ENCODE measurements at places on chromosomes 2 and 18.
A peak's percentile ranks its signal among the peaks of the same experiment; 100 is the strongest.

DNA sequence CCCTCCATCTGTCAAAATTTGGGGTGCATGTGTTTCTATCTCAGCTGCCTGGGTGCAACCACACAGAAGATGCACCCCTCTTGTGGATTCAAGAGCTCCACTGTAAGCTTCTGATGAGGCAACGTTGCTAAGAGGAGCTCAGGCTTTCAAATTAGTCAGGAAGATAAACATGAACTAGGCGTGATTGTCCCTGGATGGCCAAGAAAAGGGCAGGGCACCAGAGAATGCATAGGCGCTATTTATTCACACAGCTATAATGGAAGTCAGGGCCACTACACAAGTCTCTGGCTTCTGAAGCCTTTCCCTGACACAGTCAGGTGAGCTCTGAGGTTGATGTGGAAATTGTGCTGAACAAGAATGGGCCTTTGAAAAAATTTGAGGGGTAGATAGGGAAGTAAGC is 1466.0 kb upstream of the CELF4 start:
- no peak for DNase-seq

DNA sequence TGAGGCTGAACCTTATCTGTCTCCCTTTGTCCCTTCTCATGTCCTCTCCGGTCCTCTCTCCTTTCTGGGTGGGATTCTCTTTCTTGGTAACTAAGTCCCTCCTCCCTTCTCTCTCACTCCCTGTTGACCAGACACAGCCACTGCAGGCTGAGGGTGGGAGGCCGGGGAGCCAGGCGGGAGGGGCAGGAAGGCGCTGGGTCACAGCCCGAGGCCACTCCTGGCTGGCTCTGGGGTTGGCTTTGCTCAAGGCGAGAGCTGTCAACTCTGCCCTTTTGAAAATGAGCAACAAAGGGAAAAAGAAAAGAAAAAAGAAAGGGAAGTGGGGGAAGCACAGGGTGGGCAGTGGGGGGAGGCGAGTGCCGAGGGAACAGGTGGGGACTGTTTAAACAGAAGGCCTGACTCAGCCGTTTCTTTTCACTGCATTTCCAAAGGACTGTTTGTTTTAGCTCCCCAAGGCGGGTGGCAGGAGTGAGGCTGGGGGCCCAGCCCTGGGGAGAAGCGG is 70.5 kb upstream of the IGFBP5 start:
- DNase-seq = peak; percentile 86

GRCh38 chr2:16174693-16175045 is 234.3 kb downstream of the MYCN start:
- DNase-seq = no peak

DNA sequence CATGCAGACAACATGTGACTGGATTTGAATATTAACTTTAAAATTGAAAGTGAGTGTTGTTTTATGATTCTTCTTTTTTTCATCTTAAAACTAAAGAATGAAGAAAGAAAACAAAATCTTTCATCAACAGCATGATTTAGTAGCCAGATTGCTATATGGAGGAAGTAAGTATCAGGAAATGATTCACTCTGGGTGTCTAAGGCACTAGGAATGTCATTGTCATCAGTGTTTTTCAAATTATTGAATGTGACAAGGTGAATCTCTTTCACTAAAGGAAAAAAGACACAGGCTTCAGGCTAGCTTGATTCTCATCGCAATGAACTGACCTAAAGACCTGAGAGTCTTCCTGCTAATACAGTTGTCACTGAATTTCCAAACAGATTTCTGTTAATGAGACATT is 430.1 kb downstream of the FBXO15 start:
- DNase-seq = no peak

DNA sequence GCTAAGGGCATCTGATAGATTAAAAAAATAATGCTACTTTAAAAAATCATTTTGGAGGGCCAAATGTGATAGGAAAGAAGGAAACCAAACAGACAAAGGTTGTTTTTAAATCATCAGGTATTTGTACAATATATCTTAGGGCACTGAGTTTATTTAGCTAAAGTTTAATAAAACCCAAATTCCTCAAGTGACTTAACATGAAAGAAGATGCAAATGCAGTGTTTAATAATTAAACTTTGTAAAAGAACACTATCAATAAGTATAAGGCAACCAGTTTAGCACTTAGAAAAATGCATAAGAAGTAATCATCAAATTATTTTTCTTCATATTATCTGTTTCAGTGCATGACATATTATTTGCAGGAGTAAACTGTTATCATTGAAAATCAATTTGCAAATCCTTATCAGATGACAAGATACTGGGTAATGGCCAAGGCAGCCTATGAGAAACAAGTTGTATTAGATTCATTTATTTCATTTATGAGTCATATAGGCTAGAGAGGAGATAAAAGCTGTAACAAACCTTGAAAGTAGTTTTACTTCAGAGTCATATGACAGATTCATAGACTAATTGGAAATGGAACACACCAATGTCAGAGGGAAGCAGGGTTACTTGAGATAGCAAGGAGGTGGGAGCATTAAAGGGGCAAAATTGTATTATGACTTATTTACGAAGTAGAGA is 165.5 kb downstream of the GCA start:
- no peak for DNase-seq

- no peak for DNase-seq
Observed at GRCh38 chr2:121051311-121051710, 233.7 kb downstream of the TFCP2L1 start.

DNA sequence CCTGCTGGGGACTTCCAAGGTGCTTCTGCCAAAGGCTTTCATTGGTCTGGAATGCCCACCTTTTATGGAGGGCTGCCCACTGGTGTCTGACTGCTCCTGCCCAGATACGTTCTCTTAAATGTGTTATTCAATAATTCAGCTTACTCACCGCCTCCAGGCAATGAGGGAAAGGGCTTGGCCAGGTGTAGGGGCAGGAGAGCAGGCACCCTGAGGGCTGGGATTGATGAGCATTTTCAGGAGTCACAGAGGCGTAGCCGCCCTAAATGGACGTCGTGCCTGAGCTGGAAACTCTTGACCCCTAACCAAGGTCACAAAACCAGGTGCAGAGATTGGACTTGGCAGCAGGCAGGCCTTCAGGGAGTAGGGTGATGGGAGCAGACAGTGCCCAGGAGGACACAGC is 26.8 kb downstream of the MAL start:
- peak; percentile 46 for DNase-seq

GRCh38 chr2:127694986-127695385 is 6.3 kb upstream of the SFT2D3 start:
- no peak for DNase-seq

- DNase-seq = no peak
Observed at GRCh38 chr18:51012441-51012840, 17.6 kb upstream of the SMAD4 start.

DNA sequence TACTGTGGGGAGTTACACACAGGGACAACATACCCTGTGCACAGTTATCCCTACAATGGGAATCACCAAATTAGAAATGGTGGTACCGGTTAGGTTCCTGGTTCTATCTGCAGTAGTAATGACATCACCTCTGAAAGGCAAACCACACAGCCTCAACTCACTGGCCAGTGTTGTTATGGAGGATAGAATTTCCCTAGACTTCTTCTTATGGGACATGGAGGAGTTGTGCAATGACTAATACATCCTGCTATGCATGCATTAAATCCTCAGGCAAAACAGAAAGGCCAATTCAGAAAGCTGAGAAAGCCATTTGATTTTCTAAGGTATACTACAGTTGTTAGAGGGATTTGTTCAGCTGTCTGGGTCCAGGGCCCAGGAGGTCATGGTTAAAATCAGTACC is 439.3 kb downstream of the TMX3 start:
- DNase-seq = no peak

DNA sequence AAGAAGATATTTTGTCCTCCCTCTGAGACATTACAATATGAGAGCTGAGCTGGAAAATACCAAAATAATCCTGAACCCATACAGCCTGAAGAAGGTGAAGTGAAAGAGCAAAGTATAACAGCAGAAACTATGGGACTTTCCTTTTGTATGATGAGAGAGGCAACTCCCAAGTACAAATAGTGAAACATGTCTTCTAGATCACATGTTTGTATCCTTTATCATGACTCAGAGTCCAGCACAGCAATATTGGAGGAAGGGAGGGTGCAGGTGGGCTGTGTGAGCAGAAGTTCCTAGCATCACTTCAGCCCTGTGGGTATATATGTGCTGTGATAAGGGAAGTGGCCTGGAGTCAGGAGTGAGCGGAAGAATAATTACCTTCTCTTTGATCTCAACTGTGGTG is 265.6 kb upstream of the NRXN1 start:
- DNase-seq = no peak

DNA sequence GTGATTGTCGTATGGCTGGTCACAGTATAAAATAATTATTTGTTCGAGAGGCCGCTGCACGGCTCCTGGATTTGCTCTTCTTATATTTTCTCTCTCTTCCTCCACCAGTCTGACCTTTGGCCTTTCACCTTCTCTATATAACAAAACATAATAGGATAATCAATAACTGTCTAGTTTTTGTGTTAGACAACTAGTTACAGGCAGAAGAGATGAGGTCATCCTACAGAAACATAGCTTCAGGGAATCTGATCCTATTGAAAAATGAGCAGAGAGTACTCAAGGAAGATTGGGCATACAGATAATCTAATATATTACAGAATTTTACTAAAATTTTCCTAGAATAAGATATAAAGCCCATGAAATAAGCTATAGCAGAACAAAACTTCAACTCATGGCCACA is 731.3 kb upstream of the SLC39A10 start:
- no peak for DNase-seq

DNA sequence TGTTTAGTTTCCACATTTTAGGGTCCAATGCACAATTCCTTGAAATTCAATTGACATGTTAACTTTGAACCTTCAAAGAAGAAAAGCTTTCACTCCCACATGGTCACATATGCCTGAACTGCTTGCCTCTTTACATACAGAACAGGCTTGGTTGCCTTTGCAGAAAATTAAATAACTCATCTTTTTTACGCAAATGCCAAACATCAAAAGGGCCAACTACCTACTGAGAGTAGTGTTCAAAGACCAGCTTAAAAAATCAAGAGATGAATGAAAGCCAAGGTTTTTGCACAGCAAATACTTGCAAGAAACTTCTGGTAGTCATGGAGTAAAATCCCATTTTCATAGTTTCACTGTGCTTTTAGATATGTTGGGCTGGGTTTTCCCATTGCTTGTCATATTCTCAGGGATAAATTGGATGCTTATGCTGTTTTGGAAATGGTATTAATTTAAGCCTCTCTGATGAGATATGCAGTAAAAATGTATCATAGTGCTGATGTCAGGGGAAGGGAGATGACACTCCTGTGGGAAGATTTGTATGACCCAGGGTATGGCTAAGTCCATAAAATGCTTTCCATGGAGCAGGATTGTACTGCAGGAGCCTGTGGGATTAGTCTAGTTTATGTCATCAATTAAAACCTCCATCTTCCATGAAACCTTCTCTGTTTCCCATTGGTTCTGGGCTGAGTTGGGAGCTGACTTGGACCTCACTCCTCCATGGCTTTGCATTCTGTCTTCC is 60.6 kb upstream of the DARS1 start:
- DNase-seq = no peak

GRCh38 chr2:8827729-8828128 is 9.7 kb downstream of the KIDINS220 start:
- DNase-seq = no peak

DNA sequence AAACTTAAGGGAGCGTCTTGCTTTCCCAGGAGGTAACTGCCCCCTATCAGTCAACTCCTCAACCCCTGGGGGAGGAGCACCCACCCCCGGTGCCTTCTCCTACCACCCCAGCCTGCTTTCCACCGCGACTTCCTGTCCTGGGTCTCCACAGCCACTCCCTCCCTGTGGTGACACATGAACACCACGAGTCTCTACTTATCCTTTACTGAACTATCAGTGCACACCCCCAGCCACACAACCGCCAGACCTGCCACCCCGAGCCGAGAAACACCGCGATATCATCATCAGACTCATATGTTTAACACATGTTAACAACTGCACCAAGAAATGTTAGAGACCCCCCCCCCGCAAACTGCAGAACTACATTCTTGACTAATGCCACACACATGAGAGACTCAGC is 43.3 kb downstream of the LONRF2 start:
- no peak for DNase-seq

DNA sequence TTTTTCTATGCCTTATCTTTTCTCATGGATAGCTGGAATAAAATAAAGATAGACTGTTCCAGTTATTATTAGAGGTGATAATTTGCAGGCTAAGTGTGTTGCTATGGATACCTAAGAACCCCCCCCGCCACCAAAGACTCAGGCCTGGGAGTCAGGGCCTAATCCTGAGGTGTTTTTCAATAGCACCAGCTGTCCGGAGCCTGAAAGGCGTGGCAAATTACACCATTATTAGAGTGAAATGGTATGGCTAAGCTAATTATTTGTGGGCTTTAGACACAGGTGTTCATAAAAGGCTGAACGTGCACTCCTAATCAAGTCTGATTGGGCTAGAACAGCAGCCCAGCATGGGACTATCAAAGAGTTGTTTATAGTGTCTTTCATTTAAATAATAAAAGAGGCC is 293.2 kb upstream of the DCC start:
- DNase-seq = no peak

DNA sequence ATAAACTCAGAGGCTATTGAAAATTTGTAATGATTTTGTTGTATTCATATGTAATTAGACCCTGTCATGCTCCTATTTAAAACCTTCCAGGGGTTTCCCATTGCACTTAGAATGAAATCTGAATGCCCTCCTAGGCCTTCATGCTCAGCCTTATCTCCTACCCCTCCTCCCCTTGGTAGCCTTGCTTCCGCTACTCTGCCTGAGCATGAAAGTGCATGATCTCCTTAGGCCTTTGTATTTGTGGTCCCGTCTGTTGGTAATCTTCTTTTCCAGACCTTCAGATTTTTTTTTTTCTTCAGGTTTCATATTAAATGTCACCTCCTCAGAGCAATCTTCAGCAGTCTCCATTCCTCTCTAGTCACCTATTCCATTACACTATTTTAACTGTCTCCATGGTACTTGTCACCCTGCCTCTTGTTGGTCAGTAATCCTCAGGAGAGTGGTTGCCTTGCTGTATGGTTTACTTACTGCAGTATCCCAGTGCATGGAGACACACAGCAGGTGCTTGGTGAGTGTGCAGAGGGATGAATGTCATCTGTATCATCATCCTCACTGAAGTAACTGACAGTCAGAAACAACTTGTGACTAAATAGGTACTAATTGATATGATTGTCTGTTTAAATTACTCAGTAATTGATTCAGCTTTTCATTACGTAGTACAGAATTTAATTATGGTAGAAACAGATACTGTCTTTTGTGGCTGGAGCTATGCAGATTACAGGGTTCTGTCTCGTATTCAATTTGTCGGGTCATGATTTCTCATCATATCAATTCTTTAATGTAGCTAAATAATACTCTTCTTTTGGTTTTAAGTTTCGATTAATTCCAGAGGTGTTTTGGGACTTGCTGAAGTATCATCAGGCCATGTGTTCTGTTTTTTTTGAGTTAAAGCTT is 63.9 kb downstream of the PHLPP1 start:
- no peak for DNase-seq

DNA sequence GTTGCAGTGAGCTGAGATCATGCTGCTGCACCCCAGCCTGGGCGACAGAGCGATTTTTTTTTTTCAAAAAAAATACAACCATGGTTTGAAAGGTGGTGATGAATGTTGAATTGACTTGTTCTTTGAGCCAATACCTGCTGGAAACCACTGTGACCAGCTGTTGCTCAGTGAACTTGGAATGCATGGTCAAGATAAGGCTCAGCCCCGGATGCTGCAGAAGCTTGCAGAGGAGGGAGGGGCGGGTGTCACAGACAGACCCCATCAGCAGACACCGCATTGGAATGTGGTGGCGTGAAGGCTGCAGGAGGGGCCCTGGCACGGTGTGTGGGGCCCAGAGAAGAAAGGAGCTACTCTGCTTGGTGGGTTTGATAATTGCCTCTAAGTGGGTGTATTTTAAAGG is 91.6 kb downstream of the ITGB1BP1 start:
- DNase-seq = no peak
